ENCODE measurements at places on chromosomes 7 and 10. TPM values are rescaled to one million over a fixed set of nuclear protein-coding genes. Genes with fewer than 3 reads are reported as not detected.

MEOX2 gene
- total RNA-seq = 43.1 TPM

EVX1 gene
- 1.1 TPM for total RNA-seq

STYXL1 gene
- total RNA-seq = 20.5 TPM

PLEKHS1 gene
- total RNA-seq = 0.42 TPM

TMEM225B gene
- total RNA-seq = 1.1 TPM

RELN gene
- 26.3 TPM for total RNA-seq

PLAU gene
- total RNA-seq = 9.5 TPM

TMEM196 gene
- total RNA-seq = 1.0 TPM

NCF1 gene
- 0.37 TPM for total RNA-seq

KIAA1549 gene
- total RNA-seq = 4.6 TPM

Data from urinary bladder (tissue), 4 donors.